ENCODE measurements at places on chromosomes 1 and 21. TPM values are rescaled to one million over a fixed set of nuclear protein-coding genes. Genes with fewer than 3 reads are reported as not detected.

DNA sequence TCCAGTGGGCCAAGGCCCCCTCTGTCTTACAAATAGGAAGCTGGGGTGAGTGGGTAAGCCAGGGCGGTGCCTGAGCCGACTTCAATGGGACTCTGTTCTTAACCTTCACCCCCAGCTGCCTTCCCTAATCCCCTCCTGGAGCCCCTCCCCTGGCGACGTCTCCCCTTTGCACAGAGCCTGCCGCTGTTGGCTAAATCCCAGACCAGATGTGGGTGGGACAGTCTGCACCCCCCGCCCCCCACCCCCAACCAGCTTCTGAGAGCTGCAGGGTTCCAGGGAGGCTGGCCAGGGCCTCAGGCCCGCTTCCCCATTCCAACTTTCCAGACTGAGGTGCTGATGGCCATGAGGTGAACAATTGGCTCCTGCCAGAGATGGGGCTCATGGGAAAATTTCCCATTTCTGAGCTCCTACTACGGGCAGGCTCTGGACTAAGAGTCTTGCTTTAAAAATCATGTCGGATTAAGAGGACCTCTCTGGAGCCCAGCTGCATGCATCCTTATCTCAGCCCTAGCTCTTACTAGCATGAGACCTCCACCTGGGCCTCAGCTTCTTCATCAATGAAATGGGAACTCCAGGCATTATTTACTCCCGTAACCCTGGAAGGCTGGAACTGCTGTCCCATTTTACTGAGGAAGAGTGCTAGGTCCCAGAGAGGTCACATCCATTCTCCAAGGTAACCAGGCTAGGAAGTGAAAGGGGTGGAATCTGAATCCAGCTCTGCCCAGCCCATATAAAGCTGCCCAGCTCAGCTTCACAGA is 6.4 kb downstream of the COL8A2 start:
- DNase-seq: no peak

DNA sequence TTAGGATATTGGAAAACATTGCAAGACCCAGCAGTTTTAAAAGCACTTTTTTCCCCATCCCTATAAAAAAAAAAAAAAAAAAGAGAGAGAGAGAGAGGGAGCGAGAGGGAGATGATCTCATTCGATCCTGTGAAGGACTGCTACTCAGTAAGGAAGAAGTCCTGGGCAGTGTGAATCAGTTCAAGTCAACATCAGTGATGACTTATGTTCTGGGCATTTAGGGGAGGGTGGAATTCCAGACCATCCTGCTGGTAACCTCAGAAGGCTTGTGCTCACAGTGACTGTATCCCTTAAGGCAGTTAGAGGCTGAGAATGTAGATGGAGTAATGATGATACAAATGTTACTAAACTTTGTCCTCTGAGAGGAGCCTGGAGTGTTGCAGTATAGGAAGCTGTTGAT is 151.4 kb downstream of the TGFB2 start:
- DNase-seq: no peak

- no peak for DNase-seq
These were observed 7.5 kb downstream of the MINDY1 start for GRCh38 chr1:150999051-150999674.

DNA sequence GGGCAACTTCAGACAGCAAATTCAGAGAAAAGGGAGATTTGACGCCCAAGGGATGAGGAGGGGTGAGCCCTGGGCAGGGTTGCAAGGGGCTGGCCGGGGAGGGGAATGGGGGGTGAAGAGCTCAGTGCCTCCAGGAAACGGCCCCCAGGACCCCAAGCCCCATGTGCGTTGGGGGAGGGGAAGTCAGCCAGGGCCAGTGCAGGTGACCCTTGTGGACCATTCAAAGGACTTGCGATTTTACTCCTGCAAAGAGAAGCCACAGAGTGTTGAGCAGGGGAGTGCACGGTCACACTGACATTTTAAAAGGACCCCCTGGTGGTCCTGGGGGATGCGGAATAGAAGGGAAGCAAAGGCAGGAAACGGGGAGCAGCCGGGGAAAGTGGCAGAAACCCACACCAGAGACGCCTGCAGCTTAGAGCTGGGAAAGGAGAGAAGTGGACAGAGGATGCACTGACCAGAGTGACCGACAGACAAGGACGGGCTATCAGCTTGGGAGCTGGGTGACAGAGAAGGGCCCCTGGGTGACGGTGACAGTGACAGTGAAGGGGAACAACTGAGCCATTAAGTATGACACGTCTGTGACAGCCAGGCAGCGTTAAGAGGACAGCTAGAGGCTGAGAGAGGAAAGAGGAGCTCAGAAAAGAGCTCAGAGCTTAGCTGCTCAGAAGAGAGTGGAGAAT is 54.0 kb upstream of the TMEM51 start:
- DNase-seq: no peak

Gene ILDR2
- total RNA-seq: 0.22 TPM

Gene MPL
- total RNA-seq: not detected

Gene C1orf210
- not detected for total RNA-seq

Gene ERICH3
- not detected for total RNA-seq

Gene SLC9C2
- total RNA-seq: not detected

Data from naive thymus-derived CD8-positive, alpha-beta T cell (primary cell).